Stimulated activated naive CD4-positive, alpha-beta T cell treated with Interleukin-2 at 50 U/mL for 16 hours (primary cell): ENCODE measurements at places on chromosomes 4 and X.

DNA sequence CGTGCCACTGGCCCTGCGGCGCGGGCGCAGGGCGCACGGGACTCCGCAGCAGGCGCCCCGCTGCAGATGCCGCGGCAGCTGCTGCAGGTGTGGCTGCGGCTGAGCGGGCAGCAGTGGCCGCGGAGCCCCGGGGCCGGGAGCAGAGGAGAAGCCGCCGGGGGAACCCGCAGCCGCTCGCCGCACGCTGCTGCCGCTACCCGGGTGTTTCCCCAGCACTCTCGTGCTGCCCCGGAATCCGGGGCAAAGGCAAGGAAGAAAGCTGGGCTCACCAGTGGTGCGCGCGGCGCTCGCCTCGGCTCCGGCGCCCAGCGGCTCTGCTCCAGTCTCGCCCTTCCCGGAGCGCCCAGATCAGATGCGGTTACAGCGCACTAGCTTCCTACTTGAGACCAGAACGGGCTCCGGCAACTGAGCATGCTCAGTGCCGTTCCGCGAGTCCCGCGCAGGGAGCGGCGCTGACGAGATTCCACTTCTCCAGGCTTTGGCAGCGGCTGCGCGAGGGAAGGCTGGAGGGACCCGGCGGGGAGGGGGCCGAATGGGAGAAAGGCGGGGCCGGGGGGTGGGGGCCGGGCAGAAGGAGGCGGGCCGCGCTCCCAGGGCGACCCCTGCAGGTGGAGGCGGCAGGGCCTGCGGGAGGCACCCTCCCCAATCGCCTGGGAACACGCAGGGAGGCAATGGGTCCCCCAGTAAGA lies at the start of gene APBB2:
TSS of gene APBB2 (minus strand) at position 407 of the 689 bp plus-strand sequence. CDS start 181,288 bp downstream, outside the sequence.
- DNase-seq: peak; percentile 12

DNA sequence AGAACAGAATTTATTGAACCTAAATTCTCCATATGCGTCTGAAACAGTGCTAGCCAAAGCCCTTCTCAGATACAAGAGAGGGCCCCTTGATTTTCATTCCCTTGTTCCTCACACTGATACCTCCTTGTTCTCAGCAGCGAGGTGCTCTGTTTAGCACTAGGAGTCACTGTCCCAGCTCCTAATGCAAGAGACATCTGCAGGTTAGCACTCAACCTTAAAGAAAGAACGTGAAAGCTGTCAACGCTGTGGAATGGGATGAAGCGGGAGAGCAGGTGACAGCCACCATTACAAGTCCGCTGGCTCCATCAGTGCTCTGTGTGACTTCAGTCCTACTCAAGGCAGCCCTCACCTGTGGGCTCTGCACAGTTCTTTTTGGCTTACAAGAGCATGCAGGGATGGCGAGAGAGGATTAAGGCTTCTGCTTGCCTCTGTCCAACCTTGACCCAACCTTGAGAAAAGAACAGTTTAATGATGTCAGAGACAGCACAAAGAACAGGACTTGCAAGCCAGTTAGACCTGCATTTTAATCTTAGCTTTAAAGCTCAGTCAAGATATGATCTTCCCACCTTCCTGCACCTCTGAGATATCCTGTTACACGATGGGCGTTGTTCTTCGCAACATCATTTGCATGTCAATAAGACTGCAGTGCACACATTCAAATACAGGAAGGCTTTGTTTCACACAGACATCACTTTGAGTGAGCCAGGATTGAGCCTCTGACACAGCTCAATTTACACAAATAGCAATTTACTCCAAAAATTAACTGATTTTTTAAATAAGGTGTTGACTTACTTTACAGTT lies 95.1 kb downstream of the ARSF start:
- DNase-seq: no peak

- peak; percentile 52 for DNase-seq
These were observed 689 bp upstream of the OGT start for GRCh38 chrX:71532078-71532752.

DNA sequence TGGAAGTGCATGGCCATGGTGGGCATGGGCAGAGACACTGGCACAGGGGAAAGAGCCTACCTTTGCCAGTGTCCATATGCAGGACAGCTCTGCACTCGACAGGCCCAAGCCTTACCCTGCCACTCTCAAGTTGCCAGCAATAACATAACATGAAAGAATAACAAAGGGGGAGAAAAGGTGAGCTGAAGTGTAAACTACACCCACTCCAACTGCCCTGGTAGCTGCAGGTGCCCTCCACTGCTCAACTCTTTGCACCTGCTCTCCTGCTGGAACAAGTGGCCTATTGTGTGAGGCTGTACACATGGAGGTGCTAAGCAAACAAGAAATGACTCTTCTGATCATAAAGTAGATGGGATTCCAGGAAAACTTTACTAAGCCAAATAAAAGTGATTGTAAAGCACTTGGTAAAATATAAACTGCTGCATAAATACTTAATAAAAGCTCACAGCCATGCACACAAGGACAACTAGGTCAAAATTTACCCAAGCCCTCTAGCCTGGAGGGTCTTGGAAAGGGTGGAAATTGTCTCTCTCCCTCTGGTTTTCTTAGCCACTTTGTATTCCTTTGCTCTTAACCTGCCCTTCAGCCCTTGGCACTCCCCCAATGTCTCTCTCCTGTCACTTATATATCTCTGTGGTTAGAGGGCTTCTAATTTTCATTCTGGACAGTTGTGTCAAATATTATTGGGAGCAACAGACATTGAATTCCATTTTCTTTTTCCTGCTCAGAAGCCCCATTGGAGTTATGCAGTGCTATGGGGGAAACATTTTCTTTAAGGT lies 261.2 kb upstream of the GPC4 start:
- no peak for DNase-seq

DNA sequence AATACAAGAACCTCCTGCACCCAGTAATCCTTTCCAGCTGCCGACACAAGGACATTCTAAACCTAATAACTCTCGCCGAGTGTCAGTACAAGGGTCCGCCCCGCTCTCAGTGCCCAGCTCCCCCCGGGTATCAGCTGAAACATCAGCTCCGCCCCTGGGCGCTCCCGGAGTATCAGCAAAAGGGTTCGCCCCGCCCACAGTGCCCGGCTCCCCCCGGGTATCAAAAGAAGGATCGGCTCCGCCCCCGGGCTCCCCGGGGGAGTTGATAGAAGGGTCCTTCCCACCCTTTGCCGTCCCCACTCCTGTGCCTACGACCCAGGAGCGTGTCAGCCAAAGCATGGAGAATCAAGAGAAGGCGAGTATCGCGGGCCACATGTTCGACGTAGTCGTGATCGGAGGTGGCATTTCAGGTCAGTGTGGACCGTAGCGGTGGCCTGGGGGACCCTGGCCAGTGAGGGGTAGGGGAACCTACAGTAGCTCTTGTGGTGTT lies at the start of gene MAOA:
TSS of gene MAOA (plus strand) at position 295 of the 490 bp plus-strand sequence. CDS start at position 338, 43 bp downstream.
- DNase-seq: peak; percentile 18

DNA sequence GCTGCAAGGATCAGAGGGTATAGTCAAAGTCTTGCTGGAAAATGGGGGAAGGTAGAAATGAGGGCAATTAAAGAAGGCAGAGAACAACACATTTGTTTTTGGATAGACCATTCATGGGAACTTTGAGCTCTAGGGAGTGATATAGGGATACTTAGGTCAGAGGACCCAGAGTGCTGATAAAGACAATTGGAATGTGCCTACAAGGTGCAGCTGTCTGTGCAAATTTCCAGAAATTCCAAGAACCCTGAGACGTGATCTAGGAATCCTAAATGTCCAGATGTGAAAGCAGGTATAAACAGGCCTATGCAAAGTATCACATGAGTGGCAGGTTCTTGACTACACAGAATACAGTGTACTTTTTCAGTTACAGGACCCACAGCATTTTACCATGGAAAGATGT lies 24.2 kb downstream of the FNIP2 start:
- no peak for DNase-seq

DNA sequence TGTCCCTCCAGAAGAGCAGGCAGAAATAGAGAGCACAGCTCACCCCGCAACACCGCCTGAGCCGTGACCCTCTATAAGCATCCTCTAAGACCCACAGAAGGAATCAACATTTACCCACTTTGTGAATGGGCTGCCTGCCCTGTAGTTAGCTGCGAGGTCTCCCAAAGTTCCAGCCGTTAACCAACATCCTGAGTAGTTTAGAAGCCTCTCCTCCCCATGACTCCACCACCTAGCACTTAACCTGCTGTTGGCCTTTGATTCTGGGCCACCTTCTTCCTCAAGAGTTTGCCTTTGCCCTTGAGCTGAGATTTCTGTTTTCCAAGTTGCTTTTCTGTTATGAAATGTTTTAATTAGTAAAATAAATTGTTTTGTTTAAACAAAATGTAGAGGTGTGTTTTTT lies 75.8 kb downstream of the NUDT10 start:
- DNase-seq: no peak

GRCh38 chr4:177450426-177451107 lies 8.3 kb upstream of the AGA start:
- no peak for DNase-seq

DNA sequence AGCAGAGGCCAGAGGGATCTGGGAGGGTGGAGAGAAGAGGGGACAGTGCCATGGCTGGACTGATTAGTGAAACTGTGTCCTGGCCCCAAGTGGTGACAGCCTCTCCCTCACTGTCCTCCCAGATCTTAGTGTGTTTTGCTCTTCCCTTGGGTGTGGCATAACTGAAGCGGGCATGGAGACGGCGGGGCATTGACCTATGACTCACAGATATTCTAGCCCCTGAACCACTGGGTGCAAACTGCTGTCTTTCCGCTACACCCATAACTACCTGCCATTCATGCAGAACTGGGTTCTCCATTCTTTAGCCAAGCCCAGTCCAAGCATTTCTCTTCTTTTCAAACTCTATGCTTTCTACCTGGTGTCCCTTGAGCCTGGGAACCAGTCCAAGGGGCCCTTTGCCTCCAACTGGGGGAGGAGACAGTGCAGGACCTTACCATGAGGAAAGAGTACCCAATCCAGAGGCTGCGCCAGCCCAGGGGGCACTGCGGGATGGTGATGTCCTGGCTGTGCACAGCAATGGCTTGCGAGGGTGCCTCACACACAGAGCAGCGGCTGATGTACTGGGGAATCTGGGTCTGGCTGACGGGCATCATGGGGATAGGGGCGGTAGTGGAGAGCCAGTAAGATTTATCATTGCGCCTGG lies 67.6 kb downstream of the ATG4A start:
- DNase-seq: no peak

DNA sequence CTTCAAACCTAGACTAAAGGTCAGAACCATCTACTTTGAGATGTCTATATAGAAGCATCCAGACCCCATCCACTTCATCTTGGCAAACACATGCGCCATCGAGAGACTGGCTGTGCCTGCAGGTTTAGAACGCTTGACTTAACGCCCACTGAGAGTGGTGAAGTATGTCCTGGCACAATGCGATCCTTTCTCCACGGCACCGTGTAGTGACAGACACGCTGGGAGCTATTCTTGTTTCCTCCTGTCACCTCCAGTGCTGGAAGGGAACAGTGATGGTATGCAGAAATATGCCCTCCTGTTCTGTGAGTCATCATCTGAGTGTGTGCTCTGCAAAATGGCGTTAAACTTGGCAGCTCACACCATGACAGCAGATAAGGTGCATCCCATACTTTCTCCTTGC lies 330.2 kb downstream of the NLGN4X start:
- no peak for DNase-seq

GRCh38 chrX:134658002-134658759 lies at the start of gene PLAC1:
Gene PLAC1 (minus strand): TSS chrX:134658471. CDS start chrX:134566682, 91,789 bp downstream.
- DNase-seq: no peak

DNA sequence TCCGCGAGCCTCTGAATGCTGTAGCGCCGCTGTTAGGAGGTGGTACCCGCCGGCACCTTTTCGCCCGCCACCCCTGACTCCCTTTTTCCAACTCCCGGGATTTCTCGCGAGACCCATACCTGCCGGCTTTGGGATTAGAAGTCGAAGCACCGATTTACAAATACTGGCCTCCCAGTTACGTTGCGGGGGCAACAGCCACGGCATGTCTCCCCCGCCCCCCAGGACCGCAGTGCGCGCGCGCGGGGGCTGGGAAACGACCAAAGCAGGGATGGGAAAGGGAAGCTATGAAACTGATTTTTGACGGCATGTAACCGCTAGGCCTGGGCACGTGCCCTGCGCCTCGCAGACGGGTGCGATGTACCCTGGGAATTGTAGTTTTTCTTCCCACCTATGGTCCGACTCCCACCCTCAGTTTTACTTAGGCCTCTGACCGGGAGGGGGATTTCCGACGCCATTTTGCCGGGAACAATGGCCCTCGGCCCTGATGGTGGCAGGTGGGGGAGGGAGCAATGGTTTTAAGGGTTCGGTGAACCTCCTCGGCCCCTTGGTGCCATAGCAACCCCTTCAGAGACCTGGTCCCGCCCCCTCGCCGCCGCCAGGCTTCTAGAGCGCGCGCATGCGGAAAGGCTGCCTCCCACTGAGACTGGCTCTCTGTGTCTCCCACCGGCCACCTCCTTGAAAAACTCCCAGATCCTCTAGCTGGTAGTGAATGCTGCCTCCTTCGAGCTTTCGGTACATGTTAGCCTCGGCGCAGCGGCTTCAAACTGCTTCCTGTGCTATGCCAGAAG lies 772 bp upstream of the WNK3 start:
- DNase-seq: peak; percentile 13

DNA sequence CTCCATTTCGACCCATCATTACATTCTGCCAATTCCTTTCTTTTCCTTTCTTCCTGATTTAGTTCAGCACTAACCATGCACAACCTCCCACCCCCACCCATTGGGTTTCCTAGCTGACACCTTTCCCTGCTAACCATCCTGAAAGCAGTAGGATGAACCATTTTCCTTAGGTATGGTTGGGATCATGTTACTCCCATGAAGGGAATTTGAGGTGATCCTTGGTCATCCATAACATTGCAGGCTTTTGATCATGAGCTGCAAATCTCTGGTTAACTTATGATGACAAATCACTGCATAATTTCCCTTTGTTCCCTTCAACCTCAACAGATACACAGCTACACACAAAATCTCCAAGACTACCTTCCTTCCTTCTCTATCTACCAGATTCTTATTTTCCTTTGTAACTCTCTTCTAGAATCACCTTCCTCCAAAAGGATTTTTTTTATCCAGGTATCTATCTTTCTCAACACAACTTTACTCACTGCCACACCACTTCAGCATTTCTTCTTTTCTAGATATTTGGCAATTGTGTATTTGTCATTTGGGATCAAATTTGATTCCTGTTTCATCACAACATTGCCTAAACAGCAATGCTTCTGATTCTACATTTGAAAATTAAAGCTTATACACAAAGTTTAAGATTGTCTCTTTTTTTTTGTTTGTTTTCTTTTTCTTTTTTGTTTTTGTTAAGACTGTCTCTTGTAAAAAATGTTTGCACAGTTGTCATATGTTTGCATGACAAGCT lies 145.1 kb downstream of the RBM47 start:
- no peak for DNase-seq

GRCh38 chrX:120372667-120373370 lies 10.9 kb downstream of the ATP1B4 start:
- no peak for DNase-seq

- no peak for DNase-seq
These were observed 36.8 kb downstream of the NSD2 start for GRCh38 chr4:1907848-1908525.

GRCh38 chr4:122524176-122524575 lies 67.7 kb upstream of the IL2 start:
- no peak for DNase-seq

GRCh38 chrX:65671966-65672365 lies 4.5 kb downstream of the MSN start:
- DNase-seq: no peak

- no peak for DNase-seq
These were observed 598.7 kb upstream of the TECRL start for GRCh38 chr4:65007841-65008439.

- DNase-seq: no peak
These were observed 38.3 kb downstream of the SPCS3 start for GRCh38 chr4:176358083-176358469.
